ENCODE measurements at places on chromosomes 2 and 18.

- H3K36me3 ChIP-seq: no peaks in the 10 kb centered on the region
- no peaks in the 10 kb centered on the region for H3K4me1 ChIP-seq
- no peak for DNase-seq
- H3K27me3 ChIP-seq: no peaks in the 10 kb centered on the region
- H3K27ac ChIP-seq: no peak overlapping the region
Measured at GRCh38 chr18:55633032-55633431, 45.0 kb upstream of the TCF4 start.

DNA sequence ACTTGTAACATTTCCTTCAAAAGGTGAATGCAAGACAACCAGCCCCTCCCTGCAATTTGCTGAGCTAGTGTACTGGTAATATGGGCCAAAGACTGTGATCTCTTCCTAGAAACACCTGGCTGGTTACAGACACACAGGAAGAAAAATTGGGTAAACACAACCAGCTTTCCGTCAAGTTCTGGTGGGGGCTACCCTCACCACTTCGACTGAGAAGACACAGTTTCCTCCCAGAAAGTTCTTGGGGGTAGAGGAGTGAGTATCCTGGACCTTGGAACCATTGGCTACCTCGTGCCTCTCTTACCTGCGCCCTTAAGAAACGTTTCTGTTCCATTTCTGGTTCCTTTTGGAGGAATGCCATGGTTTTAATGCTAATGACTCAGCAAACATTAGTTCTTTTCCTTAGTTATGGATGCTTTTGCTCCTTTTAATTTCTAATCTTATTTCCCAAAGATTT lies 120.9 kb upstream of the DLX2 start:
- H3K27ac ChIP-seq: no peak overlapping the region
- H3K4me1 ChIP-seq: peaks cover 16% of the 10 kb centered on the region
- DNase-seq: no peak
- no peak overlapping the region for H3K4me3 ChIP-seq

DNA sequence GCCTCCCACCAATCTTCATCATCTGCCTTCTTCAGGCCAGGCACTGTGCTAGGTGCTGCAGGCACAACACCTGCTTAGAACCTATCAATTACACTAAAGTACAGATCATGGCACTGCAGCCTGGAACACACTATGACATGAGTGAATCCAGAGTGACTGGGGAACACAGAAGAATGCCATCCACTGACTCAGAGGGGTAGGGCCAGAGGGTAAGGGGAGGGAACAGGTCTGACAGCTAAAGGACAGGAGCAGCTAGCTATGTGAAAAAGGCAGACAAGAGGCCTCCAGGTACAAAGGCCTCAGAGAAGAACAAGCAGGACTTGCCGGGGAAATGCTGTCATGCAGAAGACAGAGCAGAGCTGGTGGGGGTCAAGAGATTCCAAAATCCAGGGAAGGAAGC lies 53.3 kb upstream of the ACAA2 start:
- no peak overlapping the region for H3K4me3 ChIP-seq
- DNase-seq: no peak
- peaks cover 2% of the 10 kb centered on the region for H3K27me3 ChIP-seq
- H3K27ac ChIP-seq: no peak overlapping the region
- H3K36me3 ChIP-seq: no peaks in the 10 kb centered on the region

- H3K36me3 ChIP-seq: peaks cover 35% of the 10 kb centered on the region
- DNase-seq: no peak
- H3K27ac ChIP-seq: no peak overlapping the region
- H3K4me3 ChIP-seq: no peak overlapping the region
- H3K27me3 ChIP-seq: no peaks in the 10 kb centered on the region
- peaks cover 3% of the 10 kb centered on the region for H3K4me1 ChIP-seq
Measured at GRCh38 chr2:232816657-232817056, 40.3 kb upstream of the KCNJ13 start.

DNA sequence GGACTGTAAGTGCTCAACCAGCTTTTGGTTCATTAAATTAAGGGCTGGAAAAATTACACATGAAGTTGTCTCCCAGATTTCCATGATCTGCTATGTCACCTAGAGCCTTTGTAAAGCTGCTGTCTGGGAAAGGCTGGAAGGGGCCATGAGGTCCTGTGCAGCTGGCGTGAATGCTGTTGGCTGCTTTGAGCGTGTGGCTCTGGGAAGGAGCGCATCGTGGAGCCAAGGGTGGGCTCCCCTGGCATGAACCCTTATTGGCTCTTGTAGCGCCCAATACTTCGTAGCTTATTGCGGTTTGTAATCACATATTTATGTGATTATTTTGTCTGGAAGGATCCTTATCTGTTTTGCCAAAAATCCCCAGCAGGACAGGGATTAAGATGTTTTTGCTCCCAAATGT lies 70.5 kb upstream of the LMAN1 start:
- peaks cover 4% of the 10 kb centered on the region for H3K27me3 ChIP-seq
- no peak for DNase-seq

- peaks cover 13% of the 10 kb centered on the region for H3K27me3 ChIP-seq
- peak overlapping the region; percentile 92 for H3K27ac ChIP-seq
- DNase-seq: peak; percentile 34
Measured at GRCh38 chr2:109129921-109130722, 1.1 kb downstream of the SH3RF3 start.

All from activated naive CD8-positive, alpha-beta T cell treated with anti-CD3 and anti-CD28 coated beads, Interleukin-2, amount 50 U/mL, for 24 hours (primary cell).